Small intestine (tissue), 16 donors: ENCODE measurements at places on chromosomes 7 and 10.

DNA sequence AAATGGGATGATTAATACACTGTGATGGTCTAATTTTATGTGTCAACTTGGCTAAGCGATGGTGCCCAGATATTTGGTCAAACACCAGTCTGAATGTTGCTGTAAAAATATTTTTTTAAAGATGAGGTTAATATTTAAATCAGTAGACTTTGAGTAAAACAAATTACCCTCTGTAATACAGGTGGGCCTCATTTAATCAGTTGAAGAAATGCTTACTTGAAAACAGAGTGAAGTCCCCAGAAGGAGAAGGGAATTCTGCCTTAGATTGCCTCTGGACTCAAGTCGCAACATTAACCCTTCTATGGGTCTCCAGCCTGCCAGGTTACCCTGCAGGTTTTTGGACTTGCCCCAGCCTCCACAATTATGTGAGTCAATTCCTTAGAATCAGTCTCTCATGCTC lies 49.8 kb upstream of the AGK start:
- no peak for DNase-seq

GRCh38 chr7:121078701-121079227 lies 90.3 kb downstream of the CPED1 start:
- no peak for DNase-seq

DNA sequence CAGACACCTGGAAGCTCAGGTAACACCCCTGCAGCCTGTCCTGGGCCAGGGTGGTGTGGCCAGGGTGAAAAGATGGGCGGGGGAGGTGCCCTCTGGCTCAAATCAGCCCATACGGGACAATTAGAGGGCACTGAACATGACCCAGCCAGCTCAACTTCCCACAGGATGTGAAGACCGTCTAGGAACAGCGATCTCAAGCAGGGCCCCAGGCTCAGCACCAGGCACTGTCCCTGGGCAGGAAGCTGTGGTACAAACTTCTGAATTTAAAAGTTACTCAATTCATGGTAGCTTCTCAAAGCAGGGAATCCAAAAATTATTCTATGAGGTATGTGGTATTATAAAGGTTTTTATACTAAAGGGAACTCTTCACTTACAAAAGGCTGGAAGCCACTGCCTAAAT lies 5.1 kb upstream of the GRB10 start:
- no peak for DNase-seq

DNA sequence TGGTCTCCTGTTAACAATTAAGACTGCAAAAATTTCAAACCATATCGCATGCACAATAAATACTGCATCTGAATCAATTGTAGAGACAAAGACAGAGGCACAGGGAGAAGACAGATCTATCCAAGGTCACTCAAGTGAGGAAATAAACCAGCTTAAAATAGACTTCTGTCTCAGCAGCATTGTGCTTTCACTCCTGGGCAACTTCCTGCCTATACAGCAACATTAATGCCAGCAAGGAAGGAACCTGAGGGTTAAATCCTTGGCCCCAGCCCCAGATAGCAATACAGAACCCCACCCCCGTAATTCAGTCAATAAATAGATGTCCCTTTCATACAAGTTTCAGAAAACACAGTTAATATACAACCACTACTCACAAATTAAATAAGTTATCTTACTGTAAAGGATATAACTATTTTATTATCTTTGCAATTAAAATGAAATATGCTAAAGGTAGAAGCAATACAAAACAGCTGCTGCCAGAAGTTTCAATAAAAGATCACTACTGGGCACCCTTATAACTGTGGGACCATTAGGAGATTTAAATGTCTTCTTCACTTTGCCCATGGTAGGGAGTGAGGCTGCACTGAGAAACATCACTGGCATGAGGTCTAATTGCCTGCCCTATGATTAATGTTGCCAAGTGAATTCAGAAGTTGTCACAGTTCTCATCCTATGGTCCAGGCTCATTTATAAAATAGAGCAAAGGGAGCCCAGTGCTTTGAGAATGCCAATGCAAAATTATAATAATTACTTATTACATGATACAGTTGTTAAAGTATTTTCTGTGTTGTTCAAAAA lies 49.4 kb downstream of the CAV1 start:
- DNase-seq = peak; percentile 22

GRCh38 chr7:33630359-33630758 lies 275.0 kb upstream of the BMPER start:
- DNase-seq = no peak
